ENCODE measurements at places on chromosomes 6 and 20.

DNA sequence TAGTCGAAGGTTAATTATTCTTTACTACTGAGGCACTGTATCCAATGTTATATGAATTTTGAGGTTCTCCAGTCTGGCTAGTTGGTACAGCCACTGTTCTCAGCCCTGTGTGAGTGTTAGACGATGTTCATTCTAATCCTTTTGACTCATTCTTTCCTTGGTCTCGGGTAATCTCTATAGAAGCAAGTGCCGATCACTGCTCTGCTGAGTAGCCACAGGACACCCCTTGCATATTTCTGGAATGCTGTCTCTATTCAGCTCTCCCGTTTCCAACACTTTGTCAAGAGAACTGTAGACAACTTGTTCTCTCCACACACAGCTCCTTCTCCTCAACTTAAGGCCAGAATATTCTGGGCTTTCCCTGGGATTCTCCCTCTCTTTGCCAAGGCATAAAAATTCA lies 42.4 kb upstream of the PLCB1 start:
- DNase-seq = no peak

DNA sequence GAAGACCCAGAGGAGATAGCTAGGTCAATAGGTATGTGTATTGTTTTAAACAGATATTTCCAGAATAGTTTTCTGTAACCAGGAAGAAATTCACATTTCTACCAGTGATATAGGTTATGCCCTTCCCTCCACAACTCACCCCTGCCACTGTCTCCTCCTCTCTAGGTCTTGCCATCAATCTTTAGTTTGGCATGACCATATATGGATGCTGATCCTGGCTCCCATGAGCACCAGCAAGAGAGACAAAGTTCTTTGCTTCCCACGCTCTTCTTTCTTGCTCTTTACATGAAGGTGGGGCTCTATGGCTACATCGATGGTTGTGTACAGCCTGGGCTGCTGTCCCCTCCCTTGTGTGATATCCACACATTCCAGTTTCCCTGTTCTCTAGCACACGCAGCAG lies 459.4 kb upstream of the ID4 start:
- DNase-seq = no peak

GRCh38 chr6:30840935-30841643 lies 43.2 kb upstream of the DDR1 start:
- DNase-seq = no peak

DNA sequence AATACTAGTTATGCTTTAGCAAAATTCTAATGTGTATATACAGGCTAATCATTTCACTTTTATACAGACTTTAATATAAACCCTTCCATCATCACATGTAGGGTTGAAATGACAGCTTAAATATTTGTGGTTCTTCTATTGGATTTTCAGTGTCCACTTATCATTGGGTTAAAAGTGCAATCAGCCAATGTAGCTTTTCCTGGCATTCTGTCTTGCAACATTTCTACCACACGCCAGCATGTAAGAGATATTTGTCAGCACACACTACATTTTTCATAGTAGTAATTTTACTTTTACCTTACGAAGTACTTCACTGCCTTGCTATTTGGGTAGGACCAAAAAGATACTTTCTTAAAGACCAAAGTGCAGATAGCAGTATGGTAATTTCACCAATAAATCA lies 252.0 kb downstream of the TBX18 start:
- no peak for DNase-seq

DNA sequence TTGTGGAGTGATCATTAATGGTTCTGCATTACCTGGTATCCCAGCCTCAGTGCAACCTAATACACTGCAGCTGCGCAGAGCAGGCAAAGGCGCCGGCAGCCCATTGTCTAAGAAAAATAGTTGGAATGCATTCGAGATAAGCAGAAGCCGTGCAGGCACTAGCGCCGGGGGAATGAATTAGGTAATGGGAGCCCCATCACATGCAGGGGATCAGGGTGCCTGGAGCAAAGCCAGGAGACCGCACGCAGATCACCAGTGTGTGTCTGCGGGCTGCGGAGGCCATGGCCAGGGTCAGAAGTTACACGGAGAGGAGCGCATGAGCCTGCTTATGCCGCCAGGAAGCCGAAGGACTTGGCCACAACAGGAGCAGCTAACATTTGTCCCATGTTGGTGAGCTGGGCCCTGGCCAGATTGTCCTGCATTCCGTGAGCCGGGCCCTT lies 156.8 kb downstream of the DLL1 start:
- DNase-seq = no peak

DNA sequence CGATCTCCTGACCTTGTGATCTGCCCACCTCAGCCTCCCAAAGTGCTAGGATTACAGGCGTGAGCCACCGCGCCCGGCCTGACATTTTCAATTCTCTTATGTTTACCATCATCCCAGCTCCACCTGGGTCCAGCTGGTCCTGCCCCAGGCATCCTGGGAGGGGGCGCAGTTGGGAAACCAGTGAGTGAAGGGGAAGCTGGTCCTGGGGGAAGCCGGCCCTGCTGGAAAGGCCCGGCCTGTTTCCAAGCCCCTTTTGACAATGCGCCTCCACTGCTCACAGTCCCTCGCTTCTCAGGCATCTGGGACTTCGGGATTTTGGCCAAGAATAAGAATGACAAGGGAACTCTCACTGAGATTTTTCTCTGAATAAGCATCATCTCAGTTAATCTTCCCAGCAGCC lies 14.2 kb downstream of the SLC13A3 start:
- no peak for DNase-seq

- no peak for DNase-seq
These were observed 4.7 kb downstream of the FAM210B start for GRCh38 chr20:56363491-56363890.

DNA sequence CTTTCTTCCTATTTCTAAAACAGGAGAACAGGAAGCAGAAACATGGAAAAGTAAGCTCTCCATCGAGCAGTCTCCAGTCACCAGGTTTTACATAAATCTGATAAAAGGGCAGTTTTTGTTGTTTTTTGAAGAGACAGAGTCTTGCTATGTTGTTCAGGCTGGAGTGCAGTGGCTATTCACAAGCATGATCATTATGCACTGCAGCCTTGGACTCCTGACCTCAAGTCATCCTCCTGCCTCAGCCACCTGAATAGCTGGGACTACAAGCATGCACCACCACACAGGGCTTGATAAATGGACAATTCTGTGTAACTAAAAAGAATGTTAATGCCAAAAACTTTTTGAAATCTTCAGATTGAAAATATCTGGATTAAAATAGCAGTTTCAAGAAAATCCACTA lies 23.8 kb downstream of the SAMHD1 start:
- DNase-seq = no peak

- DNase-seq = no peak
These were observed 292.9 kb upstream of the ZFP64 start for GRCh38 chr20:52484438-52484837.

- no peak for DNase-seq
These were observed 147.9 kb downstream of the HAO1 start for GRCh38 chr20:7792150-7792869.

- no peak for DNase-seq
These were observed 73.6 kb downstream of the MDGA1 start for GRCh38 chr6:37624121-37624520.

DNA sequence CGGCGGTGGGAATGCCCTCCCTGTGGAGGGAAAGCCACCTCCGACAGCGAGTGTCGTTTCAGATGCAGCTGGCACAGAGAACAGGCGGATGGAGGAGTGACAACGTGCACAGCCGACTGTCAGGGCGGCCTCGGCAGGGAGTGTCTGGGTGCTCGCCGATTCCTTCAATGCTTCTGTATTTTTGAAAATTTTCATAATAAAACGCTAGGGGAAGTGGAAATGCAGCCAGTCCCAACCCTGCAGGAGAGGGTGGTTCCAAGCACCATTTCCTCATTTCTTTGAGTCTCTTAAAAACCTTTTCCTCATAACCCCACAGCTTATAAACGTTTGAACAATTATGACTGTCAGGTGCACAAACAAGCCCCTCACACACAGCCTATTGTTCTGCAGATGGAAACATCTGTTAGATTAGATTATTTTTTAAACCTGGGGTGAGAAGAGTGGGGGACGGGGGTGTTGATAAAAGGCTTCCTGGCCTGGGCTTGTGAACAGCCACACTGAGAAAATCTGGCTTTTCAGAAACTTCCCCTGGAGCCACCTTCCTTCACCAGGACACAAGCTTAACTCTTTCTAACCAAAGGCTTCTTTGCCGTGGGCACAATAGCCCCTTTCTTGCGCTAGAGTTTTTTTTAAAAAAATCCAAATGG lies 228.9 kb downstream of the ANKRD60 start:
- DNase-seq = no peak

- no peak for DNase-seq
These were observed 153.4 kb downstream of the PHACTR1 start for GRCh38 chr6:12869816-12870432.

DNA sequence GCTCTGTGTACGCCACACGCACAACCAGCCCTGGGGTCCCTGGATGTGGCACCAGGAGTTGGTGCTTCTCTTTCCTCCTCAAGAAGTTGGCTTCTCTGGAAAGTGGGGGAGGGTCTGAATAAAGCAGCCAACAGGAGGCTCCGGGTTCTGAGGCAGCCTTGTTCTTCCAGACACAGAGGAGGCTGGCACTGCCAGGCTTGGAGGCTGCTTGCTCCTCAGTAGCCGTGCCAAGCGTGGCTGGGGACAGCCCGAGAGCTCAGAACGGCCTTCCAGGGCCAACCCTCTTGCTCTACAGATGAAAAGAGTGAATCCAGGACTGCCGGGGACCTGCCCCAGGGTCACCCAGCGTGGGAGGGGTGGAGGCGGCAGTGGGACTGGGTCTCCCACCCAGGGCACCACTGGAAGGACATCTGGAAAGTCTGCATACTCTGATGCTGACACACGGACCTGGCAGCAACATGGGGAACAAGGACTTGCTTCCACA lies 70.4 kb downstream of the SLC22A23 start:
- DNase-seq = no peak

- no peak for DNase-seq
These were observed 622 bp downstream of the GPANK1 start for GRCh38 chr6:31663961-31664789.

GRCh38 chr6:9428421-9429172 lies 986.3 kb downstream of the TFAP2A start:
- no peak for DNase-seq

DNA sequence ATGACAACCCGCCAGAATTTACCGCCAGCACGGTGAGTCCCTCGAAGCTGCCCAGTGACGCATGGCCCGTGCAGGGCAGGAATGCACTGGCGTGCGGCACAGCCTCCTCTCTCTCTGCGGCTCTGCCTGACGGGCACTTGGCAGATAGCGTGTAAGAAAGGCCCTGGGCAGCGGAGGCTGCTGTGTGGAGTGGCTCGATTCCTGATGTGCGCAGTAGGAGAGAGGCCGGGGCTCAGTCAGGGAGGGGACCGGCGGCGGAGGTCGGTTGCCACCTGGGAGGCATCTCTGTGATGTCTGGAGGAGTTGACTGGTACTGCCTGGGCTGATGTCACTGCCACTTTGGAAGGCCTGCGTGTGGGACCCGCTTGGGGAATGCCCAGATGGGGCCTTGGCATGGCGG lies 170.7 kb downstream of the TAF4 start:
- DNase-seq = no peak

GRCh38 chr20:41599699-41600104 lies 18.5 kb downstream of the CHD6 start:
- no peak for DNase-seq

DNA sequence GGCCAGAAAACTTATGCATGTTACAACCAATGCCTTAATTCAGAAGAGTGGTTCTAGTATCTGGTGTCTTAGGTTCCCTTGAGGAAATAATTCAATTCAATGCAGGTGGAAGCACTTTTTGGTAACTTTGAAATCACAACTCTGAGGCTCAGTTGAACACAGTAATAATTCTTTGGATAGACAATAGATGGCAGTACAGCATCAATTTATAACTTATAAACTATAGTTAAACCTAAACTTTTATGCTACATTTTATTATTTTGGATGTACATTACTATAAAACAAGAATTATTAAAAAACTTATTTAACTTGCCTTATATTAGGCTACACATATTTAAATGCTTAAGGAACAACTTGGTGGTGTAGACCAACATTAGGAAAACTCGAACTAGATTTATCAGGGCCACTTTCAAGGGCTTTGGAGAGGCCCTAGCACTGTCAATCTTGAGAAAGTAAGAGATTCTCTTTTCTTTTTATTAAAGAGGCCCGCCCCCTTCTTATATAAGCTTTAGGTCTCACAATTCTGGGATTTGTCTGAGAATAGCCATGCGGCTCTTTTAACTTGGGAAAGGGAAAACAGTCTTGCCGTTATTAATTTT lies 85.9 kb downstream of the CRYBG1 start:
- DNase-seq = no peak

- DNase-seq = no peak
These were observed 34.7 kb downstream of the FOXQ1 start for GRCh38 chr6:1346558-1347091.

- no peak for DNase-seq
These were observed 817.1 kb downstream of the KIF16B start for GRCh38 chr20:15756002-15756753.

GRCh38 chr6:107712665-107713551 lies 111.2 kb downstream of the SCML4 start:
- DNase-seq = no peak

DNA sequence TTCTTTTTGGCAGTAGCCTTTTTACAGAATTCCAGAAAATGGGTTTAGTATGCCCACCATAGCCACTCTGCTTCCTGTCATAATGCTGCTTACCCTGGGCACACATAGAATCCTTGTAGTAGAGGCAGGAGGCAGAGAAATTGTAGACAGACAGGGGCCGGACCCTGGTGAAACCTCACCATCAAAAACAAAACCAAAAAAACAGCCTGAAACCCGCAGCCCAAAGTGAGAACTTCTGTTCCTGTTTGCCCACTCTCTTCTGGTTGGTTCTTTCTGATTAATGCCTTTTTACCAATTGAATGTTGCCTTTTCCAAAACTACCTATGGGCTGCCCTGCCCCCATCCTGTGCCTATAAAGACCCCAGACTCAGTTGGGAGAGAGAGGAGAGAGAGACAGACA lies 188.2 kb downstream of the CDKAL1 start:
- DNase-seq = no peak

DNA sequence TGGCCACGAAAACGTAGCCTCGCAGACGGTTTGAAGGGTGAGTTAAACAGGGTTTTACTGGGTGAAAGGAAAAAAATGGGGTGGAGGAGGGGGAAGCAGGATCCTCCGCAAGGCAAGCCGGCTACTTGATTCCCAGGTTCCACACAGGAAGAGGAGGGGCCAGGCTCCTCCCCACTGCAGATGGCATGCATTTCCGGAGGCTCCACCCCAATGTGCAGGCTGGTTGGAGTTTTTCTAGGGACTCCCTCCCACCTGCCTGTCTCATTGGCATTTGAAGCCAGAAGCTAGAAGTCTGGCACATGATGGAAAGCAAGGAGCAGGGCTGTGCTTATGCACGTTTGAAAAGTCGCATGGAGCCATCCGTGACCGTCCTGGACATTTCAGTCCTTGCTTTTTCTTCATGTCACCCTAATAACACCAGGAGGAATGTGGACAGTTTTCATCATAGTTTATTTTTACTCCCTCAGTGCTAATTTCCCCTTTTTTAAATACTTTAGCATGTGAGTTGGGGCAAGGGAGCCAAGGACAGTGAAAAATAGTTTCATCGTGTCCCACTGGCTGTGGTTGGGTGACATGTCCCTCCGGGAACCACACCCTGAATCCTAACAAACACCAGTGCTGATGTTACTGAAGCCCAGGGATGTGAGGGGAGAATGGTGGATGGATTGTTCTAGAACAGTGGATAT lies 100.1 kb upstream of the INSM1 start:
- DNase-seq = no peak

All from stimulated activated CD4-positive, alpha-beta T cell treated with anti-CD3 and anti-CD28 coated beads, Interleukin-2, amount 100 ng/mL, for 4 hours (primary cell).